ENCODE measurements at places on chromosomes 16 and 17.

GRCh38 chr16:54473226-54473993 is 186.8 kb upstream of the IRX3 start:
- no peak for DNase-seq

GRCh38 chr17:10177913-10178505 is 20.4 kb downstream of the GAS7 start:
- DNase-seq, result peak; percentile 83

GRCh38 chr17:49843774-49844350 is 4.0 kb downstream of the TAC4 start:
- no peak for DNase-seq

DNA sequence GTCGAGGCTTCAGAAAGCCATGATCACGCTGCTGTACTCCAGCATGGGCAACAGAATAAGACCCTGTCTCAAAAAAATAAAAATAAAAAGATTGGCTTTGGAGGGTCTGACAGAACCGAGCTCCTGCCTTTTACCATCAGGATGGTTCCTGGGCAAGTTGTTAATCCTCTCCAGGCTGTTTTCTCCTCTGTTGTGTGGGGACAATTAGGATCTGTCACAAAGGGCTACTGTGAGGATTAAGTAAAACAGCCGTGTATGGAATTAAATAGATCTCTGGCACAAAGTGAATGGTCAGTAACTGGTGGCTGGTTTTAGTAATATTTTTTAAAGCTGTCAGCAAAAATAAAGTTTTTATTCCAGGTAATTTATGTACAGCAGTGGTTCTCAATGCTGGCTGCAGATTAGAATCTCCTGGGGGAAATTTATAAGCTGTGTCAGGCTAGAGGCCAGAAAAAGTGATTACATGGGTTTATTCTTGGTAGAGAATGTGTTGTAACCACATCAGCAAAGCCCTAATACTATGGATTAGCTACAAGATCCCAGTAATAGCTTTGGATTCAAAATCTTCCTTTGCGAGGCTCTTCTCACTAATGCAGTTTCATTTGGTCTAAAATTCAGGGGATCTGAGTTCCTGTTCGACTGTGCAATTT is 47.2 kb downstream of the GPRC5B start:
- no peak for DNase-seq

DNA sequence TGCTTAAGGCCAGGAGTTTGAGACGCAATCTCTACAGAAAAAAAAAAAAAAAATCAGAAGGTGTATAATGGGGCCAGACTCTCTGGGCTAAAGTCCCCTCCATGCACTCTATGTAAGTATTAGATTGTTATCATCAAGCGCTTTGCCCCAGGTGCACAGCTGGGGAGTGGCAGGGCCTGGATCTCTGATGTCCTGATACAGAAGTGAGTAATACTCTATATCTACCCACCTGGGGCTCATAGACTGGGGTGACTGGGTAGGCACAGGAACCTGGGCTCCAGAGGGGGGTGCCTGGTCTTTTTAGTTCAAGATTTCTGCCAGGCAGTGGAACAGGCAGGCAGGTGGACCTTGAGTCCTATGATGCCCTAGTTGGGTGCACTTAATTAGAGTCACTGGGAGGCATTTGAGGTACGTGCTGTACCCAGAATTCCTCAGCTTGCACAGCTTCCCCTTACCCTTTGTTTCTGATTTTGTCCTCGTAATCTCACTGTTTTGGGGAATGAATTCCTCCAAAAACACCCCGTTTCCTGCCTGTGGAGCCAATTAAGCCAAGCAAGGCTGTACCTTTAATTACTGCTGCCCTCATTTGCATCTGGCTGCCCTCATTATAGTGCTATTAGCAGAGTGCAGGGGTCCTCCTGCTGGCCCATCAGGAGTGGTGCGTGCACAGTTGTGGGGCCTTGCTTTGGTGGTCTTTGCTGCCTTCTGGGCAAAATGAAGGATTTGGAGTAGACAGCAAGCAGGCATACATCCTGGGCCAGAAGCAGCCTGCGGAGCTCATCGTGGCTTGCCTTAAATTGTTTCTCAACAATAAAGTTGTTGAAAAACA is 239.0 kb downstream of the SNX29 start:
- DNase-seq, result no peak

DNA sequence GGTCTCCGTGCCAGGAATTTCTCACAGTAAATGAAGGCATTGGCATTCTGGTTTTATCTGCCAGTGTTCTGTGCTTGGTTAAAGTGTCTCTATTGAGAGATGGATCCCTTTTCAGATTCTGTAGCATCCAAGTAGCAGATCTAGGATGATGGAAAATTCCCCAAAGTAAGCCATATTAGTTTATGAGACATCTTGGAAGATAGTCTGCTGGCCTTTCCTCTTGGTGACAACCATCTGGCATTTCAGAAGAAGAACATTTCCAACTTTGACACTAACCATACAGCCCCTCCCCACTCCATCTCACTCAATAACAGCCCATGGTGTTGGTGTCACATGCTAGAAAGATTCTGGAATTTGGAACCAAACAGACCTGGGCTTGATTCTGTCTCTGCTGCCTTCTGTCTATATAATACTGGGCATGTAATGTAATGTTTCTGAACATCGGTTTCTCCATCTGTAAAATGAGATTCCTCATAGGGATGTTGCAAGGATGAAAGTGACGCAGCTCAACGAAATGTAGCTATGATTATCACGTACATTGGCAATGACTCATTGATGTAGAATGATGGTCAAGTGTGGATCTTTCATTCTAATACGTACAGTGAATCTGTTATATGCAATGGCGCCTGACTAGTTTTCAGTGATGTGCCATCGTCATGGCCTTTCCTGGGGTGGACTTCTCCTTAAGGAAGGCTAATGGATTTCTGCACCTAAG is 32.6 kb upstream of the PIRT start:
- no peak for DNase-seq

- peak; percentile 46 for DNase-seq
These were observed 467.3 kb downstream of the KCNJ2 start for GRCh38 chr17:70636517-70637133.

DNA sequence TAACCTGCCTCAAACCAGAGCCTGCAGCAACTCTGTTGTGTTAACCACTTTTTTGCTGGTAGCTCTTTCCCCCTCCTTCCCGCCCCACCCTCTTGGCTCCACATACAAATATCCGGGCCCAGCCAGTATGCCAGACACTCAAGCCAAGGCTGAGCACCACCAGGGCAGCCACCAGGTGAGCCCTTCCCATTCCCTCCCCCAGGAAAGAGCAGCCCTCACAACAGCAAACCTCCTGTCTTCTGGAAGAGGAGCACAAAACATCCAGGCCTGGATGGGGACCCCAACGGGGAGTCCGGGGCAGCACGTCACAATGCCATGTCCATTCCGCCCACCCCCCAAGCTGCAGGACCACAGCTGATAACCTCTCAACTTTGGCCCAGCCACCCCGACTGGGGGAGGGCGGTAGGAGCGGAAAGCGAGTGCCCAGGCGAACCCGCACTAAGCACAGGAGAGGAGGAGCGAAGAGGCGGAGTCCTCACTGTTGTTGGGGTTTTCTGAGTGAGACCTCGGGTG is 757 bp downstream of the ORMDL3 start:
- no peak for DNase-seq

DNA sequence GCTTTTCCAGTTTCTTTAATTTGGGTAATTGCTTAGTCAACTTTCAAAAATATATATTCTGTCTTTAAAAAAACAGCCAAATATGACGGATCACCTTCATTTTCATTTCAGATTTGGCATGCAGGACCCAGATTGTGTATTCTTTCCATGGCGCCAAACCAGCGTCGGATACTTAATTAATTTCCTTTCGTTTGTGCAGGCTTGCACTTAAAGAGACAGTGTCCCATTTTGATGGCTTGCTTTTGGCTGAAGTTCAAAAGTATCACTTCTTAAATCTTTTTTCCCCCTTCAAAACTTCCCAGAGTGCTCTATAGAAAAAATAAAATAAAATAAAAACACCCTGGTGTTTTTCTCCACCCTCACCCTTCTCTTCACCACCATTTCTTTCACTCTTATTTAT is 394.5 kb upstream of the SOX9 start:
- DNase-seq, result no peak

DNA sequence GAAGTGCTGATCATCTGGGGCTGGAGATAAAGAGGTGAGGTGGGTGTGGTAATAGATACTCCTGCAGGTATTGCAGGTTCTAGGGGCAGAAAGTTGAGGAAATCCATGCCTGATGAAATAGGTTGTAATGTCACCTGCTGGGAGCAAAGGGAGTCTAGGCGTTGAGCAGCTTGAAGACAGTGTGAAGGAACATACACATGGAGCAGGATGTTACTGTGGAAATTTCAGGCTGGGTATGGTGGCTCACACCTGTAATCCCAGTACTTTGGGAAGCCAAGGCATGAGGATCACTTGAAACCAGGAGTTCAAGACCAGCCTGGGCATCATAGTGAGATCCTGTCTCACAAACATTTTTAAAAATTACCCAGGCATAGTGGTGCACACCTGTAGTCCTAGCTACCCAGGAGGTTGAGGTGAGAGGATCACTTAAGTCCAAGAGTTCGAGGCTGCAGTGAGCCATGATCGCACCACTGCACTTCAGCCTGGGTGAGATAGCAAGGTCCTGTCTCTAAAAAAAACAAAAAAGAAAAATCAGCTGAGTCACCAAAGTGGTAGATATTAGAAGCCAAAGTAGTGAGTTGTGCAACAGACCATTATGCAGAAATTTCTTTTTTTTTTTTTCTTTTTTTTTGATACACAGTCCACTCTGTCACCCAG is 9.1 kb upstream of the CRYBA1 start:
- peak; percentile 80 for DNase-seq

- no peak for DNase-seq
These were observed 12.5 kb upstream of the RBBP6 start for GRCh38 chr16:24526701-24527495.

DNA sequence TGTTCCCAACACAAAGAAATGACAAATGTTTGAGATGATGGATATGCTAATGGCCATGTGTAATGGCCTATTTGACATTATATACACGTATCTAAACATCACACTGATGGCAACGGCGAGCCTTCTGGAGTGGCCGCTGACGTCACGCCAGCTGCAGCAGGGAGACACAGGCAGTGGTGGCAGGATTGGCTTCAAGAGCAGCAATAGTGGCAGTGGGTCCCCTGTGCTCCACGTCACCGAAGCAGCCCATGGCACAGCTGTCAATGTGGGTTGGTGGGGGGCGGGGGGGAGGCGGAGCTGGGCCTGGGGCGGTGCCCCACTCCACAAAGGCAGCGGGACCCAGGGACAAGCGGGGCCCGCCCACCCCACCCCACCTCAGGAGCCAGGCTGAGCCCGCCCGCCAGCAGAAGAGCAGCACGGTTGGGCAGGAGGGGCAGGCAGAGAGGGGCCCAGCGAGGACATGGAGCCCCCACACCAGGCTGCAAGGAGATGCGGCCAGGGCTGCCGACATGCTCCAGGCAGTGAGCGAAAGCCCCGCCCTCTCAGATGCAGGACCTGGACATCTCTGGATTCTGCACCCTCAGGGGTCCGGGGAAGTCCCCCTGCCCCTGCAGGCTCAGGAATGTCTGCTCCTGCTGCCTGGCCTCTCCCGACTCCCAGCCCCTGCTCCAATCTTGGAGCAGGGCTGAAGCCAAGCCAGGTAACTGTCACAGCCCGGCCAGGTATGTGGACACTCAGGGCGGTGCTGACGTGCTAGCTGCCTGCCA is 64.6 kb downstream of the USP32 start:
- no peak for DNase-seq

DNA sequence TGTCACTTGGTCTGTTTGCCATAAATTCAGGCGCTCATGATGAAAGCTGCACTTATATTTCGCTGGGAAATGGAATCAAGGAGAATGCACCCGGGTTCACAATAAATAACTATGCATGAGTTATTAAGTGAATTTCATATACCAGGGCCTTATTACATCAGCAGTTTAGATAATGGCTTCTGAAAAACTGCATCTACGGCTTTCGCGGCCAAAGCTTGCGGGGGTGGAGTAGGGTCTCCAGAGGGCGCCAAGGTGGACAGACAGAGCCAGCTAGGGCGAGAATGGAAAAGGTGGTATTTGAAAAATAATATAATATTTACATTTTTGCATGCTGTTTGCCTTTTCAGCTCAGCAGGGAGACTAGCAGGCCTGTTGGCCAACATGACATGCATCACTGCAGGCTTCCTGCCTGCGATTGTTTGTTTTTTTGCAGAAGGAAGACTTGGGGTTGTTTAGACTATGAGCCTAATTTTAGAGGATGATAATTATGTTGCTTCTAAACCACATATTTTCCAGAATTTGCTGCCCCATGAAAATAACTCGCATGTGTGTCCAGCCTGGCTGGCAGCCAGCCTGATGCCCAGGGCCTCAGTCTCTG is 173.8 kb upstream of the IRX3 start:
- no peak for DNase-seq

GRCh38 chr17:76182016-76182764 is 41.1 kb upstream of the FOXJ1 start:
- DNase-seq, result peak; percentile 89

- no peak for DNase-seq
These were observed 81.5 kb downstream of the PLCG2 start for GRCh38 chr16:81860287-81861266.

GRCh38 chr16:12906271-12906670 is 4.9 kb downstream of the SHISA9 start:
- DNase-seq, result no peak

GRCh38 chr16:75043175-75043895 is 44.5 kb downstream of the ZNRF1 start:
- no peak for DNase-seq

DNA sequence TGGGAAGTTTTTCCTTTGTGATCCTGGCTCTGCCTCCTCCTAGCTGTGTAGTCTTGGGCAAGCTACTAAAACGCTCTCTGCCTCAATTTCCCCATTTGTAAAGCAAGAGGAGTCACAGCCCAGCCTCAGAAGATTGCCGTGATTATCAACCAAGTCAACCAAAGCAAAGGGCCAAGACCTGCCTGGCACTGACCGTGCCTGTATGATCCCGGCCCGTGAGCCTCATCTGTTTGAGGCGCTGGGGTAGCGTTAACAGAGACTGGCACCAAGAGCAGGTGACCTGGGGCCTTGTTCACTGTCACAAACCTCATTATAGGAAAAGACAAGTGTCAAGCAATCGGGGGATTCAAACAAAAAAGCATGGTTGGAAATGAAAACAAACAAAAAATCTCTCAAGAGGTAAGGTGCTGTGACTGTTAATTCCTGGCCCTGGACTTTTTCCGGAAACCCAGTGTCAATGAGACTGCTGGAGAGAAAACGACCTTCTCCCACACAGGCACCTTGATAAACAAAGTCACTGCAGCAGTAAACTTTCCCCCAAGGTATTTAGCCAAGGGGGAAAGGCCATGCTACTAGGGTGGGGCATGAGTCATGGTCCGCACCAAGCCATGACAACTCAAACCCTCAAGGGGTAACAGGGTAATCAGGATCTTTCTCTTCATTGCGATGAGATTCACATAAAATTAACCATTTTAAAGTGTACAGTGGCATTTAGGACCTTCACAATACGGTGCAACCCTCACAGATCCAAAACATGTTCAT is 5.4 kb downstream of the MEAK7 start:
- DNase-seq, result no peak

GRCh38 chr16:53257001-53257400 is 177.3 kb upstream of the RBL2 start:
- peak; percentile 59 for DNase-seq

GRCh38 chr17:58813712-58814111 is 58.1 kb downstream of the PPM1E start:
- DNase-seq, result no peak

GRCh38 chr16:30882429-30883310 is 11.2 kb downstream of the BCL7C start:
- DNase-seq, result no peak
